ENCODE measurements at places on chromosomes 7 and 10. TPM values are rescaled to one million over a fixed set of nuclear protein-coding genes. Genes with fewer than 3 reads are reported as not detected.

PMPCB gene
- total RNA-seq, result 65.8 TPM

TMEM213 gene
- 30.2 TPM for total RNA-seq

MUC3A gene
- total RNA-seq, result 39.1 TPM

RALA gene
- total RNA-seq, result 25.1 TPM

UPK3B gene
- total RNA-seq, result 1.9 TPM

WNT2 gene
- 0.57 TPM for total RNA-seq

PGAM2 gene
- total RNA-seq, result 2.1 TPM

SPDYE1 gene
- total RNA-seq, result not detected

PHYHIPL gene
- total RNA-seq, result 12.0 TPM

SPDYE2 gene
- total RNA-seq, result 0.50 TPM

GPER1 gene
- total RNA-seq, result 5.2 TPM

KLLN gene
- 1.7 TPM for total RNA-seq

AFAP1L2 gene
- 24.0 TPM for total RNA-seq

EPHA1 gene
- 22.3 TPM for total RNA-seq

FAM3C gene
- total RNA-seq, result 82.6 TPM

LRRC61 gene
- total RNA-seq, result 17.1 TPM

MUC12 gene
- 3.8 TPM for total RNA-seq

FGFR2 gene
- total RNA-seq, result 59.4 TPM

POP7 gene
- 25.7 TPM for total RNA-seq

KAZALD1 gene
- 9.8 TPM for total RNA-seq

COL13A1 gene
- 5.2 TPM for total RNA-seq
